ENCODE measurements at places on chromosomes 13 and 19.
A peak's percentile ranks its signal among the peaks of the same experiment; 100 is the strongest.

DNA sequence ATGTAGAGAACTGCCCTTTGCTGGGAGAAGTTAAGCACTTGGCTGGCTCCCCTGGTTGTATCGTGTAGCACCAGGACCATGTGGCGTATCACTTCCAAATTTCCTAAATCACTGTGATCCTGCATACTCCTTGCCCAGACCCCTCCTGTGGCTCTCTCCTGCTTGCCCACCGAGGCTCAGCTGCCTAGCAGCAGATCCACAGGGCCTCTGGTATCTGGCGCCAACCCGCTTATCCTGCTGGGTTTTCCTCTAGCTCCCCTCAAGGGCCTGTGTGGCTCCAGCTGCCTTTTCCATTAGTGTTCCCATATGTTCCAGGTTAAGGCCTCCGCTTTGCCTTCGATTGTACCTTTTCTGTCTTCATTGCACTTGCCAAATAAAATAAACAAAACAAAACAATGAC lies 16.5 kb downstream of the LRCH1 start:
- DNase-seq, result no peak

DNA sequence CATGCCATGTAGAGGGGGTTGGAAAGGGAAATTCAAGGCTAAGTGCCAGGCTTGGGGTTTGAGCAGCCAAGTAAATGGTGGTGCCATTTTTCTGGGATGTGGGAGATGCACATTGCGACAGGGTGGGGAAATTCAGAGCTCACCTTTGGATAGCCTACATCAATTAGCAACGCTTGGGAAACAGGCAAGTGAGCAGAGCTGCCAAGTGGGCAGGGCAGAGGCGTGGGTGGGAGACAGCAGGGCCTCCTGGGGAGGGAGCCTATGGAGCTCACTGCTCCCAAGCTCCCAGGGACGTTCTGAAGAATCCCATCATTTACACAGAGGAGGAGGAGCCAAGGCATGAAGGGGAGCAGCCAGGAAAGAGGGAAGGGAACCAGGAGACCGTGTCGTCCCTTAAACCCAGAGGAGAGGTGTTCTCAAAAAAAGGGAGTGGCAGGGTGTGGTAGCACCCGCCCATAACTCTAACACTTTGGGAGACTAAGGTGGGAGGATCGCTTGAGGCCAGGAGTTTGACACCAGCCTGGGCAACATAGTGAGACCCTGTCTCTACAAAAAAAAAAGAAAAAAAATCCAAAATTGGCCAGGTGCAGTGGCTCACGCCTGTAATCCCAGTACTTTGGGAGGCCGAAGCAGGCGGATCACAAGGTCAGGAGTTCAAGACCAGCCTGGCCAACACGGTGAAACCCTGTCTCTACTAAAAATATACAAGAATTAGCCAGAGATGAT lies 11.5 kb upstream of the CCNE1 start:
- no peak for DNase-seq

GRCh38 chr19:50906217-50906616 lies 5.0 kb downstream of the KLK4 start:
- peak; percentile 62 for DNase-seq

GRCh38 chr13:82647540-82647939 lies 1234.7 kb downstream of the SLITRK1 start:
- DNase-seq, result no peak

DNA sequence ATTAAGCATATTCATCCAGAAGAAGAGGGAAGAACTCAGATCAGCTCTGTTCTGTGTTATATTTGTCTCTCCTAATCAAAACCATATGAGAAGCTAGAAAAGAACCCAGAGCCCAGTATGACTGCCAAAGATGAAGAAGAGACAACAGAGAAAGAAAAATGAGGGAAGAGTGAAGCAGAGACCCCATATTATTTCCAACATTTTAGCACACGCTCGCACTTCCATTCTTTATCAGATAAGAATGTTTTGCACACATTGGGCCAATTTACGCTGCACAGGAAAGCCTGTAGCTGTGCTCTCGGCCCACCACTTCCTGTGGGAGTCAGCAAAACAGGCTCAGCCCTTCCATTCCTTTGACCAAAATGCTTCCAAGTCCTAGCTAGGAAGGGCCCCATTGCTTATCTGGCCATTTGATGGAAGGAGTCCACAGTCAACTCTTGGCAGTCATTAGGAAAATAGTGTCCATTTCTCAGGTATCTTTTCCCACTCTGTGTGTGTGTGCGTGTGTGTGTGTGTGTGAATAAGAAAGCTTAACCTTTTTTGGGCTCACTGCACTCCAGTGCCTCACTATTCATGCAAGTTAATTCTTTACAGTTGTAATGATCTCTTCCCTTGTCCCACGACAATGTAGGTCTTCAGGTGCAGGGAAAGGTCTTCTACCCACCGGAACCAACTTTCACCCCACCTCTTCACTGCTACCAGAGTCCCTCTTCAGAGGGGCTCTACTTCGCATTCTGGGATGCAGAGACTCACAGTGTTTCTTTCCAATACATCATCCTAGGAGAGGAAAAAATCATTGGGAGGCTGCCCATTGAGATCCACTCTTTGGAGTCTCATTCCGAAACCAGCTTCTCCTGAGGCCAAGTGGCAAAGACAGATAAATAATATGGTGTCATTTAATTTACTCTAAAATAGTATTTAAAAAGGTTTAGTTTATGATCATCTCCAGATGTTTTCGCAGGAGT lies 237.5 kb downstream of the COG6 start:
- DNase-seq, result no peak

- no peak for DNase-seq
Observed at GRCh38 chr13:36331280-36331679, 14.9 kb downstream of the SPART start.

DNA sequence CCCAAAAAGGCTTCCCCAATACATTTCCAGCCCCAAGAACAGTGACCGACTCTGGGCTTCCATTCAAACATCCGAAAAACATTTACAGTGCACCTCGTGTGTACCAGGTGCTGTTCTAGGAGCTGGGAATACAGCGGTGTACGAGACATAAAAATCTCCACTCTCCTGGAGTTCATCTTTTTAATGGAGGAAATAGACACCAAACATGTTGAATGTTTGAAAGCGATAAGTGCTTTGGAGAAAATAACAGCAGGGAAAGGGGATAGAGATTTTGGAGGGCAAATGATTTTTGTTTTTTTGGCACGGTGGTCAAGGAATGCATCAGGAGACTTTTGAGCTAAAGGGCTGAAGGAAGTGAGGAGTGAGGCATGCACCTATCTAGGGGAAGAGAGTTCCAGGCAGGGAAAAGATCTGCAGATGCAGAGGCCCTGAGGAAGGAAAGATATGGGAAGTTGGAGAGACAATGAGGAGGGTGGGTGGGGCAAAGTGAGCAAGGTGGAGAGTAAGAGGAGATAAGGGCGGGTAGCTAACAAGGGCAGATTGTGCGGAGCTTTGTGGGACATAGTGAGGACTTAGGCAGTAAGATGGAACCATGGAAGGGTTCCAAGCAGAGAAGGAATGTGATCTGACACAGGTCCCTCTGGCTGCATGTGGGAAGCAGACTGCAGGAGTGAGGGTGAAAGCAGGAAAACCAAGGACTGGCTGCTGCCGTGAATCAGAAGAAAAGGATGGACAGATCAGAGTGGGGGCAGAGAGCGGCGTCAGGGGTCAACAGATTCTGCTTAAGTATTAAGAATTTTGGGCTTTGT lies 703 bp upstream of the FBL start:
- no peak for DNase-seq

DNA sequence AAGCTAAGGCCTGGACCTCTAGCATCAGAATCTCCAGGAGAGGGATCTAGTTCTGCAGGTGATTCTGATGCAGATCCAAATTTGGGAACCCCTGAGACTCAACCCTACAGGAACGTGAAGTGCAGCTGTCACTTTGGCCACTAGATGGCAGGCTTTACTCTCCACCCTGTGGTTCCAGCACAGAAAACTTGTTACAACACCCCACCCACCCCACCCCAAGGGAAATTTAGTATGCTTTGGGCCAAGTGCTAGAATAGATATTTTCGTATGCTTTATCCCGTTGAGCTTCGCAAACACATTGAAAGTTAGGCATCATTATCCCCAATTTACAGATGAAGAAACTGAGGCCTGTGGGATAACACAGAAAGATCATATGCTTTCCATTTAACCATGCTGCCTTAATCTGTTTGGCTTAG lies 232.0 kb downstream of the B3GLCT start:
- DNase-seq, result peak; percentile 31

- DNase-seq, result no peak
Observed at GRCh38 chr13:91154558-91155353, 192.7 kb upstream of the MIR17HG start.

DNA sequence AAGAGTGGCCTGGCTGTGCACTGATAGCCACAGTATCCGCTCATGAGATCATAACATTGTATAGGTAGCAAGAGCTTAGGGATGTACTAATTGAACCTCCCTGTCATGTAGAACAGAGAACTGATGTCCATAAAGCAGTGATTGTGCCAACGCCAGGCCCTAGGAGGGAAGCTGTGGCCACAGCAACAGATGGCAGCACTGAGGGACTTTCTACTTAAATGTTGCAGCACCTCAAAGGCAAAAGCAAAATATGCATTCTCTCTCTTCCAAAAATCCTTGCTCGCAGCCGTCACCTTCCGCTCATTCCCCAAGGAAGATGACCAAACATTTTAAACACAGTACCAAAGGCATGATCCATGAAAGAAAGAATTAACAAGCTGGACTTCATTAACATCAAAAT lies 32.3 kb downstream of the COL4A1 start:
- no peak for DNase-seq

GRCh38 chr13:109396266-109396665 lies 390.1 kb downstream of the IRS2 start:
- no peak for DNase-seq

DNA sequence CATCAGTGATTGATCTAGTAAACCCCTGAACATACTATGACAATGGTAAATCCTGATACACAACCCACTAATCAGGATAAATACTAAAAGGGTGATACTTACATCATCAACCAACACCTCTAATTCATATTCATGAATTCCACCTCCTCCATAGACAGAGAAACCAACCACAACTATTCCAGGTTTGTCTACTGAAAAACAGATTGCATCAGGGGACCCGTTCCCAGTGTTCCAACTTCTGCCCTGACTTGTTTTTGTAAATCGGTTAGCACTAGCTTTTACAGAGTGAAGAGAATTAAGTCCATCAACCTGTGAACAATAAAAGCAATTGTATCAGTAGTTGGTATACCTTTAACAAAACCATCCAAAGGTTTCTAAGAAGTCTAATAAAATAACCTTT lies 149.2 kb downstream of the MYCBP2 start:
- DNase-seq, result no peak

DNA sequence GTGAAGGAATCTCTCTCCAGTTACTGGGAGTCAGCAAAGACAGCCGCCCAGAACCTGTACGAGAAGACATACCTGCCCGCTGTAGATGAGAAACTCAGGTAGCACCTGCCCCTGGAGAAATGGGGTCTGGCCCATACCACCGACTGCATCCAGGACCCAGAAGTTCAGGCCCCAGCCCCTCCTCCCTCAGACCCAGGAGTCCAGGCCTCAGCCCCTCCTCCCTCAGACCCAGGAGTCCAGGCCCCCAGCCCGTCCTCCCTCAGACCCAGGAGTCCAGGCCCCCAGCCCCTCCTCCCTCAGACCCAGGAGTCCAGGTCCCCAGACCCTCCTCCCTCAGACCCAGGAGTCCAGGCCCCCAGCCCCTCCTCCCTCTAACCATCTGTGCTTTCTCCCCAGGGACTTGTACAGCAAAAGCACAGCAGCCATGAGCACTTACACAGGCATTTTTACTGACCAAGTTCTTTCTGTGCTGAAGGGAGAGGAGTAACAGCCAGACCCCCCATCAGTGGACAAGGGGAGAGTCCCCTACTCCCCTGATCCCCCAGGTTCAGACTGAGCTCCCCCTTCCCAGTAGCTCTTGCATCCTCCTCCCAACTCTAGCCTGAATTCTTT lies 3.0 kb downstream of the APOC2 start:
- DNase-seq, result no peak

- no peak for DNase-seq
Observed at GRCh38 chr13:50810998-50811397, 32.5 kb downstream of the DLEU7 start.

DNA sequence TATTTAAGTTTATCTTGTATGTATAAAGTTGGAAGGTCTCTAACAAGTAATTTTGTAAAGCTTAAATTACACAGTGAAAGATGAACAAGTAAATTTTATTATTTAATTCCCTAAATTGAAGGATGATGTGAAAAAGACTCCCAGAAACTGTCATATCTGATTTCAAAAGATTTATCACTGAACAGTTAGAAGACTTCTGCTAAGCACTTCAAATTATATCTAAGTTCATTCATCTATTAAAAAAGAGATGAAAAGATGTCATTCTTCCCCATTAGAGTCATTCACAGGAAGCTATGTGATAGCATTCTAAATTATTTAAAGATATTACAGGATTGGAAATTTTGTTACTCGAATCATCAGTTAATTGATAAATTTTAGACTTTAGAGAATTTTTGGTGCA lies 359.4 kb downstream of the ITGBL1 start:
- DNase-seq, result no peak

- DNase-seq, result no peak
Observed at GRCh38 chr19:34507414-34508067, 26.0 kb downstream of the WTIP start.

GRCh38 chr19:13153569-13154240 lies 3.5 kb downstream of the IER2 start:
- peak; percentile 34 for DNase-seq

DNA sequence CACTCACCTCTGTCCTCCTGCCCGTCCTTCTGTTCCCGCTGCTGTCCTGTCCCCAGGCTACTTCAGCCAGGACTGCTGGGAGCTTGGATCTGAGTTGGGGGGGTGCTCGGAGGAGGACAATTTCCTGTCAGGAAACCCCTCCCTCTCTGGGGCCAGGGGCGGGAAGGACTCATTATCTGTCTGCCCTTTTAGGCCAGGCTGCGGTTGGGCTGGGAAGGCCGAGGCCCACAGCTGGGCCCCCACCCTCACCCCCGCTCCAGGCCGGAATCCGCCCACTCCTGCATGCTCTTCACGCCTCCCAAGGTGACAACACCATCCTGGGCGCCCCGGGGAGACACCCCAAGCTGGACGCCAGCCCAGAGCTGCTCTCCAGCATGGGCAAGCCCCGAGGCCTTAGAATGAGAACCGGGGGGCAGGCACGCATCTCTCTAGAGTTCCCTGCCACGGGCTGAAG lies at the start of gene EXOC3L2:
TSS of gene EXOC3L2 (minus strand) at position 74 of the 454 bp plus-strand sequence. CDS start 6,362 bp downstream, outside the sequence.
- DNase-seq, result no peak

DNA sequence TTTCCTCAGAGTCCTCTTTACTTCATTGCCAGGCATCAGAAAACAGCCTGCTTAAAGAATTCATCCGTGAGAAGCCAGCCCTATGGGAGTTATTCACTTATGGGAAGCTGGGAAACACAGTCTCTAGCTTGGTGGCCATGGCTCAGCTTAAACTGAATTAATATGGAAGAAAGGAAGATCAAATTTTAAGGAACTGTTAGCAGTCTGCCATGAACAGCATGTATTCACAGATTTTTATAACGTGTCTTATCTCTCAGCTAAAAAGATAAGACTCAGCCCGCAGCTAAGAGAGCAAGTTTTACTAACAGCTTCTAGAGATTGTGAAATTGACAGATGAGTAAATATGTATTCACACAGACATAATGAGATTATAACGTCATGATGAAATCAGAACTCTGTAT lies 253.7 kb upstream of the RXFP2 start:
- DNase-seq, result no peak
